Activated CD8-positive, alpha-beta T cell treated with anti-CD3 and anti-CD28 coated beads, Interleukin-2, amount 10 ng/mL, durations not matched to agents 7 days and 5 days (primary cell): ENCODE measurements at places on chromosomes 12 and 14. TPM values are rescaled to one million over a fixed set of nuclear protein-coding genes. Genes with fewer than 3 reads are reported as not detected.

- no peak for DNase-seq
These were observed 12.8 kb downstream of the LEMD3 start for GRCh38 chr12:65182012-65182739.

DNA sequence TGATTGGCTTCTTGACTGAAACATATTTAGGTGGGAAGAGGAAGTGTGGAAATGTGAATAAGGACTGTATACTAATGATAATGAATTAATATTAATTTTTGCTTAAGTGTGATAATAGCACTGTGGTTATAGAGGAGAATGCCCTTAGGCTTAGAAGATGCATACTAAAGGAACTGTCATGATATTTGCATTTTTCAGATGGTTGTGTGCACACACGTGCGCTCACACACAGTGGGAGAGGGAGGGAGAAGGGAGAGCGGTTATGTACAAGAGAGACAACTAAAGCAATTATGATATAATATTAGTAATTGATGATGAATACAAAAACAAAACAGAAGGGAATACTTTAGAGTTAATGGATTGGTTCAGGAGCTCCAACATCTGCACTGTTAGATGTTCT is 54.2 kb downstream of the RCOR1 start:
- no peak for DNase-seq

- no peak for DNase-seq
These were observed 54.4 kb downstream of the GPR137C start for GRCh38 chr14:52607061-52607460.

GRCh38 chr12:25960143-25960542 is 1.7 kb downstream of the RASSF8 start:
- no peak for DNase-seq

DNA sequence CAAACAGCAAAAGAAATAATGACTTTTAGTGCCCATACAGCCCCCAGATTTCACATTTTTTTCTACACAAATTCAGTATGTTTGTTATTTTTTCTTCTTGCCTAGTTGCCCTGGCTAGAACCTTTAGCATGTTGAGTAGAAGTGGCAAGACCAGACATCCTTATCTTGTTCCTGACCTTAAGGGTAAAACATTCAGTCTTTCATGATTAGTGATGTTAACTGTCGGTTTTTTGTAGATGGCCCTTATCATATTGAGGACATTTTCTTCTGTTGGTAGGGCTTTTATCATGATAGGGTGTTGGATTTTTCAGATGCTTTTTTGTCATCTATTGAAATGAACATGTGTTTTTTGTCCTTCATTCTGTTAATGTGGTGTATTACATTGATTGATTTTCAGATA is 17.1 kb downstream of the IRAK3 start:
- no peak for DNase-seq

EPS8 gene
- total RNA-seq: 1.0 TPM

ERBB3 gene
- total RNA-seq: 5.4 TPM

TAS2R20 gene
- total RNA-seq: 1.9 TPM

OR4N5 gene
- not detected for total RNA-seq
